ENCODE measurements at places on chromosomes 5 and 9.

GRCh38 chr5:1557114-1557873 lies 33.5 kb upstream of the LPCAT1 start:
- no peak for DNase-seq

DNA sequence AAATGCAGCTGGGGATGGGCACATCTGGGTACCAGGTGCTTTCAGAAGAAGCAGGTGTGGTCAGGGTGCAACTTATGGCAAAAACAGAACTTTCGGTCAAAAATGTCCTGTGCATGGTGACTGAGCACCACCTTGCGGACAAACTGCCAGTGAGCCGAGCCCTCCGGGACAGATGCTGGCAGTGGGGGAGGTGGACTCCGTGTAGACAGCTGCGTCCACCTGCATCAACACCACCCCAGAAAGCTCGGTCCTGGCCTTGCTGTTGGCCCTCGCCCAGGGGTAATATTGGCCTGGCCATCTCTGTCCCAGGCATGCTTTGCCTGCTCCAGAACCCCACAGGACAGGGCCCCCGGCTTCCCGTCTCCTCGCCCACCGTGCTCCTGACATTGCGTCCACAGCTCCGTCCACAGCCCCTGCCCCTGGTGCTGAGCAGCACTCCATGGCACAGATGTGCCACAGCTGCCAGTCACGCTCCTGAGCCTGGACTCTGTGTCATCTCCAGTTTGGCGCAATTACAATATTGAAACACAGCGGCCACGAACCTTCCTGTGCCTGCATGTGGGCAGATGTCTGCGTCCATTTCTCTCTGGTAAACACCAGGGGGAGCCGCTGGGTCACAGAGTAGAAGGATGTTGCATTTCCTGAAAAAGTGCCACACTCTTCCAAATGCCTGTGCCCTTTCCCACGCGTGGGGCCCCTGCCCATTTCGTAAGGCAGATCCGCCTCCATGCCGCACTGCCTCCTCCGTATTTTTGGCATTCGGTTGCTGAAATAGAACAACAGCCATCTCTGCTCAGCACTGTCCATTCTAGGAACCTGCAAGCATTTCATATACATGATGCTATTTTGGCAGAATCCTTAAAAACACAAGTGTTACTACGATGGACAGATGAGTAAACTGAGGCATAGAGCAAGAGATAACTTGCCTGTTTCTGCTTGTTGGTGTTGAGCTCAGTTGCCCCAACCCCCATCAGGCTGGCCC lies 33.4 kb upstream of the SLC6A19 start:
- DNase-seq, result peak; percentile 71

- no peak for DNase-seq
Measured at GRCh38 chr5:23072179-23072578, 219.0 kb upstream of the CDH12 start.

GRCh38 chr9:107698779-107699178 lies 209.2 kb upstream of the KLF4 start:
- DNase-seq, result no peak

GRCh38 chr5:38023799-38024198 lies 184.0 kb upstream of the GDNF start:
- no peak for DNase-seq

DNA sequence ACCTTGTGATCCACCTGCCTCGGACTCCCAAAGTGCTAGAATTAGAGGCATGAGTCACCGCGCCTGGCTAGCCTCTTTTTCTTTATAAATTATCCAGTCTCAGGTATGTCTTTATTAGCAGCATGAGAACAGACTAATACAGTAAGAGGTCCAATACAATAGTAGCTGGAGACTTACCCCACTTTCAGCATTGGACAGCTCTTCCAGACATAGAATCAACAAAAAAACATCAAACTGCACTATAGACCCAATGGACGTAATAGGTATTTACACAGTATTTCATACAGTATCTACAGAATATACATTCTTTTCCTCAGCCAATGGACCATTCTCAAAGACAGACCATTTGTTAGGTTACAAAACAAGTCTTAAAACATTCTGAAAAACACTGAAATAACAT lies 6.1 kb upstream of the RCL1 start:
- no peak for DNase-seq

- no peak for DNase-seq
Measured at GRCh38 chr9:133632806-133633680, 3.1 kb upstream of the DBH start.

DNA sequence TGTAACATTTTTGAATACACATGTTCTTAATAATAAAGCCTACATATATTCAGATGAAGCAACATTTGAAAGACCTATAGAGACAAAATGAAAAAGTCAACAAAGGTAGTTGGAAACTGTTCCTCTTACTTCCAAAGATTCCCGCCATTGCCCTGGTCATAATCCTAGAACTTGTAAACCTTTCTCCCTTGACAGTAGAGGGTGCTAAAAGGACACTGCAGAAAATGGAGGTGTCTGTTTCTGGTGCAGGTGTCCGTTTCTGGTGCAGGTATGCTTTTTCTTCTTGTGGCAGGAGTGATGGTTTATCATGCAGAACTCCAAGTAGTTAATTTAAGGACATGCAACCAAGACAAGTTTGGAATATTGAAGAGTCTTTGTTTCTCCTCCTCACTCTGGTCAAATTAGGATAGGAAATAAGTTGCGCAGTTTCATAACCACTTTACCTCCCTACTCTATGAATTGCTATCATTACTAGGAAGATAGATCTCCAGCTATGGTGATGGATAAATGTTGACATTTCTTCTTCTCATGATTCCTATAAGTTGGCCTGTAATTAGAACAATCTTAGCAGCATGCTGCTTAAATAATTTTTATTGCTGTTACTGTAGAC lies 56.0 kb upstream of the FAM174A start:
- DNase-seq, result peak; percentile 37

All from CD4-positive, alpha-beta T cell treated with Interleukin-21 for 1 hour (primary cell).